Activated T-cell treated with anti-CD3 and anti-CD28 coated beads for 48 hours (primary cell): ENCODE measurements at places on chromosomes 7 and 10.

GRCh38 chr7:143374561-143374960 lies 6.6 kb upstream of the ZYX start:
- DNase-seq, result no peak

GRCh38 chr7:92279396-92280031 lies 33.7 kb downstream of the ANKIB1 start:
- DNase-seq, result no peak

- DNase-seq, result no peak
Measured at GRCh38 chr7:142796001-142796500, 25.3 kb downstream of the PRSS2 start.

GRCh38 chr10:77763453-77764430 lies 126.1 kb upstream of the KCNMA1 start:
- DNase-seq, result no peak

DNA sequence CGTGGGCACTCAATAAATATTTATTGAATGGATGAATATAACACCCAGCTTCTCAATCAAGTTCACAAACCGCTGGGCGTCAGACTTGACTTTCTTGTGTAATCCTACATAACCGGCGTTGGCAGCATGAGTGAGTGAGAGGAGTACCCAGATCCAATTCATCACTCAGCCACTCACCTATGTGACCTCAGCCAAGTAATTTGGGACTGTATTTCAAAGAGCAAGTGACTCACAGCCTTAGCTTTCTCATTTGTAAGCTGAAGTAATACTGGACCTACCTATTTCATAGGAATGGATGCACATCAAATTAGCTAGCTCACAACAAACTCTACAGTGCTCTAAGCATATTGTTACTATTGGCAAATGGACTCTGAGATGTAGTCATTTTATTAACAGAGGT lies 53.8 kb upstream of the FAM204A start:
- no peak for DNase-seq

- DNase-seq, result no peak
Measured at GRCh38 chr7:53358269-53358668, 322.8 kb downstream of the POM121L12 start.

DNA sequence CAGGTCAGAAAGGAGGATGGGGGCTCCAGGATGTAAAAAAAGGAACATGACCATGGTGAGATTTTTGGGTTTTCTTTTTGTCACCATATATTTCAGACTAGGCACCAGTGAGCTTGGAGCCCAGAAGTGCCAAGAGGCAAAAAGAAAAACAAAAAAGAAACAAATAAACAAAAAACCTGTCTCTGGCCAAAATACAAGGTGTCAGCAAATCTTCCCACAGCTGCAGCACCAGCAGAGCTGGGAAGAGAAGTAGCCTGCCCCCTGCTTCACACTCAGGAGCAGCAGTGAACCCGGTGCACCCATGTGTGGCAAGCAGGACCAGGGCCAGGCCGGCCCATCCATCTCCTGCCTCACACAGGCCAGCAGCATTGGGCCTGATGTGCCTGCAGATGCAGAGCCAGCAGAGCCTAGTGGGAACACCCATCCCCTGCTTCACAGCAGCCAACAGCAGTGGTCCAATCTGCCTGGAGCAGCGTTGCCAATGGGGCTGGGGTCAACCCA lies 34.7 kb upstream of the C10orf71 start:
- no peak for DNase-seq

DNA sequence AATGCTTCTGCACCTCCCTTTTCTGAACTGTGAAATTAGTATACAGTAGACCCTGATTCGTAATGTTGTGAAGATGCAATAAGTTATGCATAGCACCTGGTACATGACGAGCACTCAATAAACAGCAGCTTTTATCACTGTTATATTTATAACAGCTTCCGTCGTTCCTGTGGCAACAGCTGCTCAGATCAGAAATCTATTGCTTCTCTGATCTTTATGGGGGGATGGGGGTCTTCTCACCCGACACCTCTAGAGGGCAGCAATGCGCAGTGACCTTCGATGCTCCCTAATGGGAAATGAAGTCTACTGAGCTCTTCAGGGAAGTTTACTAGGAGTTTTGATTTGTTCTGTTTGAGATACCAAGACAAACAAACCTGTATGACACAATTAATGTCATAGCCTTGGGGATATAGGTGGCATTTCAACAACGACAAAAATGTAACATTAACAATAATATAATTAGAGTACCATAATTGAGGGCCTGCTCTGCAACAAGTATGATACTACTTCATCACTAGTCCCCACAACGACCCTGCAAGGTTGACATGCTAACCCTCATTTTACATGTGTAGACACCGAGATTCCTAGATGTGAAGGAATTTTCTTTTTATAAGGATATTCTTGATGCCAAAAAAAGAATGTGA lies 289.6 kb downstream of the SFMBT2 start:
- DNase-seq, result peak; percentile 63

GRCh38 chr10:17984056-17984455 lies 32.3 kb downstream of the SLC39A12 start:
- DNase-seq, result no peak

- no peak for DNase-seq
Measured at GRCh38 chr10:69869291-69869961, 67.7 kb downstream of the COL13A1 start.
